ENCODE measurements at places on chromosomes 7 and 10. TPM values are rescaled to one million over a fixed set of nuclear protein-coding genes. Genes with fewer than 3 reads are reported as not detected.

KLF14 gene
- total RNA-seq = not detected

PLAC9 gene
- total RNA-seq = not detected

GARIN1A gene
- total RNA-seq = 0.14 TPM

- peak; percentile 19 for DNase-seq
These were observed 95.3 kb upstream of the CYP26C1 start for GRCh38 chr10:92965314-92965713.

- peak; percentile 64 for DNase-seq
These were observed at the start of gene PIK3AP1 for GRCh38 chr10:96720422-96721206. Gene PIK3AP1 (minus strand): TSS chr10:96720514. CDS start chr10:96720394, 120 bp downstream.

- no peak for DNase-seq
These were observed 39.6 kb downstream of the COBL start for GRCh38 chr7:51276967-51277366.

All from activated naive CD4-positive, alpha-beta T cell treated with anti-CD3 and anti-CD28 coated beads, Interleukin-2, amount 50 U/mL, for 72 hours (primary cell).